ENCODE measurements at places on chromosomes 3 and 15. TPM values are rescaled to one million over a fixed set of nuclear protein-coding genes. Genes with fewer than 3 reads are reported as not detected.

- H3K27me3 ChIP-seq = no peaks in the 10 kb centered on the region
- no peak for DNase-seq
- H3K27ac ChIP-seq = no peak overlapping the region
- no peaks in the 10 kb centered on the region for H3K36me3 ChIP-seq
Measured at GRCh38 chr3:132800958-132801357, 78.7 kb upstream of the NPHP3 start.

- no peaks in the 10 kb centered on the region for H3K4me1 ChIP-seq
- no peak overlapping the region for H3K4me3 ChIP-seq
- H3K36me3 ChIP-seq = no peaks in the 10 kb centered on the region
- no peak overlapping the region for H3K27ac ChIP-seq
- peaks cover 20% of the 10 kb centered on the region for H3K27me3 ChIP-seq
Measured at GRCh38 chr3:181327349-181327748, 337.8 kb upstream of the DNAJC19 start.

Gene GRM2
- 5.6 TPM for total RNA-seq

DNA sequence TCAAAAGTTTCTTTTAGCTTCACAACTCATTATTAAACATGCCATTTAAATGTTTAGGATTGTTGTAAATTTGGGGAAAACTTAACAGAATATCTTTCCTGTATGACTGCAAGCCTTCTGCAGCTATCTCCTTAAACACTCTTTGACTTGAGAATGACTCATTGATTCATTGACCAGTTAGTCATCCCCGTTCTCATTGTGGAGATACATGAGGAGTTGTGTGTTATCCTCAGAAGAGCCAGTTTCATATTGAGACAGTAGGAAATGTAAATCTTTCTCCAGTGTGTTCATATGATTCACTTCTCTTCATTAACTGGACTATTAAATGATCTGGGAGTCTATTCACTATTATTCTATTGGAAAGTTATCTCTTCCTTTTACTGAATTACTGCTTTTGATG lies 83.0 kb downstream of the CRYGS start:
- DNase-seq = peak; percentile 22
- H3K27ac ChIP-seq = no peak overlapping the region
- no peaks in the 10 kb centered on the region for H3K4me1 ChIP-seq
- no peaks in the 10 kb centered on the region for H3K36me3 ChIP-seq
- no peaks in the 10 kb centered on the region for H3K27me3 ChIP-seq
- H3K4me3 ChIP-seq = no peak overlapping the region

DNA sequence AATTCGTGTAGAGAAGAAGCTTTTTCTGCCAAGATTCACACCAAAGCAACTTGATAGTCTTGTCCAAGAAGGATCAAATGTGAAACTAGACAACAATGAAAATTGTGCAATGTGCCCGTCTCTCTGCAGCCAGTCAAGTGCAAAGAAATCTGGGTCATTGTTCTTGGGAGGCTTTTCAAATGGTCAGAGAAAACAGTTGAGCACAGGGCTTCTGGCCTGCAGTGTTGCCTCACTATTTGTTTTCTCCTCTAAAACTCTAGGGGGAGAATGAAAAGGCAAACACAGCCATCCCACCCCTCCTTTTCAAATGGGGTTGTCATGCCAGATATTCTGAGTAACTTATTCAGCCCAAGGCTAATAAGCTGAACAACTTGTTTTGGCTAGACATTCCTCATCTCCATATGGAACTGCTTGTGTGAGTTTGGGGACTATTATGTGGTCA lies 417.6 kb upstream of the CDIN1 start:
- H3K27ac ChIP-seq = no peak overlapping the region
- H3K36me3 ChIP-seq = no peaks in the 10 kb centered on the region
- no peak overlapping the region for H3K4me3 ChIP-seq
- no peak for DNase-seq
- no peaks in the 10 kb centered on the region for H3K4me1 ChIP-seq

DNA sequence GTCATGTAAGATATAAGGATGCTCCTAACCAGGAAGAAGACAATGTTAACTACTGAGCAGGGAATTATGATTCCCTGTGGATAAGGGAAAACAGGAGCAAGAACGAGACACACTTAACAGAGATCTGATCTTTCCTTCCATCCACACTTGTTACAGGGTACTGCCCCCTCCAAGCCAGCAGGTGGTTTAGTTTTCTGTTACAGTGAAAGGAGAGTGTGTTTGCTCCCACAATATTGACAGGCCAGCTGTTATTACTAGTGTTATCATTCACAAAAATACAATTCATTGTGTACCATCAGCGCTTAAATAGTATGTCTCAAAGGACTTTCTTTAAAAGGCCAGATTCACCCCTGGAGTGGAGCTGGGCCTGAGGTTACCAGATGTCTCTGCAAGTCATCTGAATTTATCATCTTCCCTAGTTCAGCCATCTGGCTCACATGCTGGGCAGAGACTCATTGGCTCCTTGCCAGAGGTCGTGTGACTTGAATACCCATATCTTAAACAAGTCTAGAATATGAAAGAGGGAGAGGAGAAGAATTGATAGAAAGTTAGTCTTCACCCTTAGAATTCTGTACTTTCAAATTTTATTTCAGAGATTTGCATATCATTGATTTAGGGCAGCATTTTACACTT lies 16.8 kb upstream of the FMN1 start:
- H3K36me3 ChIP-seq = no peaks in the 10 kb centered on the region
- no peak for DNase-seq

DNA sequence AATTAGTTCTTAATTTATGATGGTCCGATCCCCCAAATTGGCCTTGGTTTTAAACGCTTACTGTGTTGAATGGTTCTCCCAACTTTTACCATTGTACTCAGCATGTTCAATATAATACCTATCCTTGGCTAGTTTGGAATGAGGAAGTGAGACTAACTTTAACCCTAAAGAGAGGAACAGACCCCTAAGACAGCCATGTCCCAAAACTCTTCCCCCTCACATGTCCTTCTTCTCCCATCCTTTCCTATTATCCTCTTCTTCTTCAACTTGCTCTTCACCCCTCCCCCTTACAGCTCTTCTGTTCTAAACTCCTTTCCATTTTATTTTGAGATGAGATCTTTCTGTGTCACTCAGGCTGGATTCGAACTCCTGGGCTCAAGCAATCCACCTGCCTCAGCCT lies 116.5 kb downstream of the RBMS3 start:
- H3K27ac ChIP-seq = no peak overlapping the region
- no peaks in the 10 kb centered on the region for H3K36me3 ChIP-seq
- DNase-seq = no peak

Gene PIAS1
- total RNA-seq = 40.2 TPM

- peak overlapping the region; percentile 70 for H3K27ac ChIP-seq
- DNase-seq = peak; percentile 82
- H3K4me1 ChIP-seq = peaks cover 36% of the 10 kb centered on the region
- H3K4me3 ChIP-seq = no peak overlapping the region
Measured at GRCh38 chr3:151837057-151837456, 23.1 kb downstream of the AADAC start.

GRCh38 chr3:52325686-52326085 lies 9.6 kb downstream of the DNAH1 start:
- no peak overlapping the region for H3K27ac ChIP-seq
- H3K4me1 ChIP-seq = no peaks in the 10 kb centered on the region
- no peaks in the 10 kb centered on the region for H3K27me3 ChIP-seq
- no peak for DNase-seq

Measured in A673 (cell line).